ENCODE measurements at places on chromosomes 12 and 14.

DNA sequence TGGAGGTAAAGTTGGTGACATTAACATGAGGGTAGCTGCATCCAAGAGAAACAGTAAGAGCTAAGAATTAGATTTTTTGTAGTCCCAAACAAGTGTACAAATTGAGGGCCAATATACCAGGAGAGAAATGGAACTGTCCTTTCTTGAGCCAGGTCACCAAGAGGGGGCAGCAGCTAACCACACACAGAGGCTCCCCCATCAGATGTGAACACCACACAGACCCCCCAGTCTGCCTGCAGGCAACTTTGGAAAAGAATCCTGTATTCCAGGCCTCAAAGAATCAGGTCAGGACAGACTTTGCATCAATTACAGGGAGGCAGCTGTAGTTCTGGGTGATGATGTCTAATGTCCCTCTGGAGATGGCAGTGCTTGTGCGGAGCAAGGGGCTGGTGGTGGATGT is 77.9 kb downstream of the SPTB start:
- no peak for DNase-seq

- no peak for DNase-seq
Observed at GRCh38 chr14:32980902-32981501, 42.3 kb downstream of the NPAS3 start.

GRCh38 chr14:93096691-93097322 is 18.9 kb downstream of the ITPK1 start:
- no peak for DNase-seq

- DNase-seq: no peak
Observed at GRCh38 chr14:104523546-104523935, 56.0 kb upstream of the C14orf180 start.

GRCh38 chr14:61492474-61492873 is 171.1 kb downstream of the PRKCH start:
- no peak for DNase-seq

- no peak for DNase-seq
Observed at GRCh38 chr12:64006211-64006825, 161.8 kb downstream of the SRGAP1 start.

GRCh38 chr14:63905370-63905769 is 52.6 kb downstream of the SYNE2 start:
- no peak for DNase-seq

GRCh38 chr12:51028126-51028812 is 2.1 kb upstream of the SLC11A2 start:
- DNase-seq: peak; percentile 73

DNA sequence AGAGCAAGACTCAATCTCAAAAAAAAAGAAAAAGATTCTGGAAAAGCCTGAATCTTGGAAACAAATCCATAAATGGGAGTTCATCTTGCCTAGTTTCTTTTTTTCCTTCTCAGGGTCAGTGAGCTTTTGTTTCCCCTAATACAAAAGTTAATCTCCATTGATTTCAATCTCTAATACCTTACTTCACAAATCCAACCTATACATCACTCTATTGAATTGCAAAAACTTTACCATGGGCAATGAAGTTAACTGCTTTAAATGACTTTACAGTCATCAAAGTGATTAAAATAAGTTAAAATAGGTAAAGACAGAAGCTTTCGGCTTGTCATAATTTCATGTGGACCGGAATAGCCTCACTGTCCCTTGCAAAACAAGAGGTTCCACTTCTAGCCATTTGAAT is 1012.7 kb upstream of the SEL1L start:
- DNase-seq: no peak

All from HL-60 (cell line).